ENCODE measurements at places on chromosomes 5 and 9.

DNA sequence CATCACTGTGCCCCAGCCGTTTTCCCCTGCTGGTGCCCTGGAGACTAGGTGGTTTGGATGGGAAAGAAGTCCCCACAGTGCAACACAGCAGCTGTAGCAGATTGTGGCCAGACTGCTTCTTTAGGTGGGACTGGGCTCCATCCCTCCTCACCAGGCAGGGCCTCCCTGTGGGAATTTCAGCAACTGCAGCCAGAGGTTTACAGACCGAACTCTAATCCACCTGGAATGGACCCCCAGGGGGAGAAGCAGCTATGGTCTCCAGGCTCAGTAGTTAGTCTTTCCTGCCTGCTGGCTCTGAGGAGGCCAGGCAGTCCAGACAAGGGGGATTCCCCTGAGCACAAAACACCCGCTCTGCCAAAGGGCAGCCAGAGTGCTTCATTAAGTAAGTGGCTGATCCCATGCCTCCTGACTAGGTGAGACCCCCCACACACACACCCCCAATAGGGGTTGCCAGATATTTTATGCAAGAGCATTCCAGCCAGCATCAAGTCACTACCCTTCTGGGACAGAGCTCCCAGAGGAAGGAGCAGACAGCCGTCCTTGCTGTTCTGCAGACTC is 188.9 kb downstream of the SGCD start:
- no peak for DNase-seq

DNA sequence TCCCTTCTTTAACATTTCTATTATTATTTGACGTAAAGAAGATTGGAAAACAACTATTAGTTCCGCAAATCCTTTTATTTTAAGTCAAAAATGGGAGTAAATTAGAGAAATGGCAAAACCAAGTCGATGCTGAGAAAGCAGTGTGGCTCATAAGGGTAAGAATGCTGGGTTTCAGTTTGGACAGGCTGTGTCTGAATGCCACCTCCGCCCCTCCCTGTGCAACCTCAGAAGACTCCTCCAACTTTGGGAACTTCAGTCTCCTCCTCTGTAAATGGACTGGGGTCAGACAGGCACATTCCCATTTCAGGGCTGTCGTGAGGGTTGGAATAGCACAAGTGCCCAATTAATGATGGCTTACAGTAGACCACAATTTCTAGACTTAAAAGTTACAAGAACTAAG is 154.0 kb downstream of the GABBR2 start:
- no peak for DNase-seq

GRCh38 chr5:17190242-17190778 is 27.1 kb upstream of the BASP1 start:
- peak; percentile 74 for DNase-seq

DNA sequence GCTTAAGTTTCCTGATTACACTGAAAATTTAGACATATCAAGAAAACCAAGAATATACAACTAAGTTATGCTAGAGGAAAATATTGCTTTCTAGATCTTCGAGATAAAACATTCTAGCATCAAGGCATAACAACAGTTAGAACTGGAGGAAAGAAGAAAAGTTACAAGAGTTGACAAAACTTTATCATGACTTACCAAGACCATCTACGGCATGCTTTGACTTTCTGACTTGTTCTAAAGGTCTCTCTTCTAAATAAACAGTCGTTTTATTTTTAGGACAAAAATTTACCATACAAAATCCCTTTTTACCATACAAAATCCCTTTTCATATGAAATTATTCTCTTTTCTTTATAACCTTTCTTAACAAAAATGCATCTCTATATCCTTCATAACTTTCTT is 1110.1 kb upstream of the CDH10 start:
- no peak for DNase-seq

All from Ammon's horn (tissue), 1 donor.